ENCODE measurements at places on chromosomes 6 and 20.
A peak's percentile ranks its signal among the peaks of the same experiment; 100 is the strongest.

DNA sequence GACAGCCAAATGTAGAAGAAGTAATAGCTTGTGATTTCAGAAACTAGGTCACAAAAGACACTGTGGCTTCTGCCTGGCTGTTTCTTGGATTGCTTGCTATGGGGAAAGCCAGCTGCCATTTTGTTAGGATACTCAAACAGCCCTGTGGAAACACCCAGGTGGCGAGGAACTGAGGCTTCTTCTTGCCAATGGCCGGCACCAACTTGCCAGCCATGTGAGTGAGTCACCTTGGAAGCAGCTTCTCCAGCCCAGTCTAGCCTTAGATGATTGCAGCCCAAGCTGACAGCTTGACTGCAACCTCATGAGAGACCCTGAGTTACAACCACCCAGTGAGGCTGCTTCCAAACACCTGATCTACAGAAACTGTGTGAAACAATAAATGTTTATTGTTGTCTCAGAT, 11.9 kb upstream of the KIAA1755 start:
- DNase-seq, result no peak

DNA sequence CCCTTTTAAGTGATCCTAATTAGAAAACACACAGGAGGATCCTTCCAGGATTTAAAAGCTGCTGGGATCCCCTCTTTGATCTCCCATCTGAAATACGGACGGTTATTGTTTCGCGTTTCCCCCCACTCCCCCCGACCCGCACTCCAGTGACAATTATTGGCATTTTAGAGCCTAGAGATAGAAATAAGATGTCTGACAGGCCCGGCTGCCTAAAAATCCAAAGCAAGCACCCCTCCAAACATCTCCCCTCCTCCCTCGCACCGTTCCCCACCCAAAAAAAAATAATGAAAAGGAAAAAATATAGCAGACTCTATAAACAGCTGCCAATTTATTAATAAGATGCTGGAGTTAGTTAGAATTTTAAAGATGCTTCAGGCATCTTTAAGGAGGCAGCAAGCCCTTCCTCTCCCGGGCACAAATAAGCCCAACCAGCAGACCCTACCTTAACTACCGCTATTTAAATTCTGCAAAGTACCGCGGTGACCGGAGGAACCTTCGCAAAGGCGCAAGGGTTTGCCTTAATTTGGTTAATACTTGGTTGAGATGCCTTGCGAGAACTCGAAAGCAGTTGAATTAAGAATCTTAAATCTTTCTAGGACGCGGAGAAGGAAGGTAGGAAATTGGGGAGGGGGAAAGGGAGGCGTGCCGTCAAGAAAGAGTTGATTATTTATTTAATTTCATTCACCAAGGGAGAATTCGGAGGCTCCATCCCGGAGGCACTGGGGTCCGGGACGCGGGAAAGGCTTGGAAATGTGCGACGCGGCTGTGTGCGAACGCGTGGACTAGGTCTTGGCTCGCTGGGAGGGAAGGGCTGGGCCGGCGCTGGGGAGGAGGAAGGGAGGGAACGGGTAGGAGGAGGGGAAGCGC, 1.5 kb upstream of the ISM1 start:
- no peak for DNase-seq

- DNase-seq, result no peak
These were observed 149.0 kb upstream of the SGK1 start for GRCh38 chr6:134466771-134467525.

GRCh38 chr20:50116368-50116999, 3.5 kb upstream of the UBE2V1 start:
- DNase-seq, result no peak

GRCh38 chr6:81889377-81890053, 137.0 kb upstream of the TENT5A start:
- no peak for DNase-seq

DNA sequence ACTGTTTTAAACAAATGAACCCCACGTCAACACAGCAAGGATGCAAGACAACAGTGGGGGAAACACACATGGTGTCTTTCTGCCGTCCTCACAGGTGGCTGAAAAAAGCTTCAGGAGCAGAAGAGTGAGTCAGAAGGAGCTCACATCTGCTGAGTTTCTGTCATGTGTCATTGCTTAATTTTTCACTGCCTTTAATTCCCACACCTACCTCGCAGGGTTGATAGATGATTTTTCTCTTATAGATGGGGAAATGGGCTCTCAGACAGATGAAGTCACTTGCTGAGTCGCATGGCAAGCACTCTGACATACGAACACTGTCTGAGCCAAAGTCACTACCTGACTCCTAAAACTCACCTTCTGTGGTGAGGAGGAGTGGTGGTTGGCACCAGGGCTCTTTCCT, 28.3 kb upstream of the CARMIL1 start:
- no peak for DNase-seq

DNA sequence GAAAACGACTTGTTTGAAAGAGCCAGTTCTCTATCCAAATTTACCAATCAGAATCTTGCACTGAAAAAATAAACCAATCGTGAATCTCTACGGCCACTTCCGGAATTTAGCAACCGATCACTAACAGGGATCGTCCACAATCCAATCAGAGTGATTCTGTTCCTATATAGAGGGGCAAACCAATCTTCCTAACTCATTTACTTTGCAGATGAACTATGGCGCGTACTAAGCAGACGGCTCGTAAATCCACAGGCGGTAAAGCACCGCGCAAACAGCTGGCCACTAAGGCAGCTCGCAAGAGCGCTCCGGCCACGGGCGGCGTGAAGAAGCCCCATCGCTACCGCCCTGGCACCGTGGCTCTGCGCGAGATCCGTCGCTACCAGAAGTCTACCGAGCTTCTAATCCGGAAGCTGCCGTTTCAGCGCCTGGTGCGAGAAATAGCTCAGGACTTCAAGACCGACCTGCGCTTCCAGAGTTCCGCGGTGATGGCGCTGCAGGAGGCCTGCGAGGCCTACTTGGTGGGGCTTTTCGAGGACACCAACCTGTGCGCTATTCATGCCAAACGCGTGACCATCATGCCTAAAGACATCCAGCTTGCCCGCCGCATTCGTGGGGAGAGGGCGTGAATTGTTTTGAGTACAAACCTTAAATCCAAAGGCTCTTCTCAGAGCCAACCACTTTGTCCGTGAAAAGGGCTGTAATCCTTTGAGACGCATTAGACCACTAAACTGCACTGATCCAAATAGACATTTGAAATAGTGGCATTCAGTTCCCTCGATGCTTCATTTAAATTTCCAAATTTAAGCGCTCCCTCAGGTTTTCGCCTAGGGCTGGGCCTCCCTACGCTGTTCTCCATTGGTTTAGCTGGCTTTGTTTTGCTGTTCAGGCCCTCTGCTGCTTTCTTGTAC, 138.0 kb downstream of the HFE start:
- DNase-seq, result no peak

DNA sequence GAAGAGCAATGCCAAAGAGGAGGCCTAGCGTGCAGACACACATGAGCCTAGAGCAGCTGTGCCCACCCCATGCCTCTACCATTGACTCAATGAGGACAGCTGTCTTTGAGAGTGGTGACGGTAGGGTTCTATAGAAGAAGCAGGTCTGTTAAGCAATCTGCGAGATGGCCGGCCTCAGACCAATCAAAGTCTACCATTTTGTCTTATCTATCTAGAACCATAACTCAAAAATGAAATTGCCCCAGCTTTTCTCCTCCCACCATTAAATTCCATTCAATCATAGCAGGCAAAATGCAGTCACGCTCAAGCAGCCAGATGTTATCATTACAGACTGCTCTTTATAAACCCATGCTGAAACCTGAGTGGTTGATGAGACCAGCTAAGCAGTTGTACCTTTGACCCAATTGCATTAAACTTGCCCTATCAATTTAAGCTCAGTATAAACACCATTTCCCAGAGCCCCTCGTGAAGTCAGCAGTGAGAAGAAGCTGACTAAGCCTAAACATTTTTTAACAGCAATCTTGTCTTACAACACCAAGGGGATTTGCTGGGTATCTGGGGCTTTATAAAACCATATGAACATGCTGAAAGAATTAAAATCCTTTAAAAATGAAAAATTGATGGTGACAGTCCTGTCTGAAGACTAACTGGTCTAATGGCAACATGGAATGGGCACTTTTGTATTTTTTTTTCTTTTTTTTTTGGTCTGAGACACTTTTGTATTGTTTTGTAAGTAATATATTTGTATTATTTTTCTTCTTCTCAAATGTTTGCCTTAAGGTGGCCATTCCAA, 57.5 kb downstream of the FOXC1 start:
- no peak for DNase-seq

- DNase-seq, result no peak
These were observed 178.5 kb downstream of the TRDN start for GRCh38 chr6:123458218-123458617.

DNA sequence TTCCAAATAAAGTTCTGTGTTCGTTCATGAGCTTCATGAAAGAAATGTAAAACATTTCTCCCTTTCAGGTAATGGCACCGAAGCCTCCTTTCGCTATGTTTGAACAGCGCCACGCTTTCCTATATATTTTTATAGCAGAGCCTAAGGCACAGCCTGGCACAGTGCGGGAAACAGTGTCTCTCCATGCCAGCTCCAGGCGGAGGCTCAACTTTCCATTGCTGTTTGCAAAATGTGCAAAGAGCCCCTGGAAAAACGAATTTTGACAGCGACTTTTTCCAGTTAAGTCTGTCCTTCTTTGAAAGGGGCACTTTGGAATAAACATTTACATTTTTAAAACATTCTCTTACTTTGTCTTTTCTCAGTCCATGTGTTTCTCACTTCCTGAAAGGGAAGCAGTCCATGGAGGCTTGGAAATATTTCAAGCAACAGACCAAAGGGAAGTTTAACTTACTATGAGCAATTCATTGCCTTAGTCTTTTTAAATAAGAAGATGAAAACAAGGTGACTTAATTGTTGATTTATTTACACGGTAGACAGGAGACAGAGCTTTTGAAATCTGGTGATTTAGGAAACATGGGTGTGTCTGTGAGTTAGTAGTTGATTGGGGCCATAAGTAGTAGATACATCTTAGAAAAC, 769 bp downstream of the CCN6 start:
- no peak for DNase-seq

- DNase-seq, result no peak
These were observed 4.2 kb upstream of the SERPINB1 start for GRCh38 chr6:2845880-2846208.

DNA sequence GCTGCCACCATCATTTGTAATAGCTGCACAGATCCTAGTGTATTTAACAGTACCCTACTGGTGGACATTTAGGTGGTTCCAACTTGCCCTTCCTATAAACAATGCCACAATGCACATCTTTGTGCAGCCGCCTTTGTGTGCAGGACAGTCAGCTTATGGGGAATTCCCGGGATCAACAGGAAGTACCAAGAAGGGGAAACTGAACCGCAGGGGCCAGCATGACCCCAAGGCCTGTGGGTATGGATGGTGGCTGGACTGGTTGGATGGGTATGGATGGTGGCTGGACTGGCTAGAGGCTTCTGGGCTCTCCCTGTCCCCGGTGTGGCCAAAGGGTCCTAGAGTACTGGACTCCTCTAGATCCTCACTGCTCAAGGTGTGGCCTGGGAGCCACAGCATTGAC, 46.7 kb downstream of the CEBPB start:
- no peak for DNase-seq

GRCh38 chr20:16411361-16411760, 161.9 kb downstream of the KIF16B start:
- no peak for DNase-seq

- DNase-seq, result no peak
These were observed 26.2 kb downstream of the RIPOR2 start for GRCh38 chr6:24909241-24910216.

- no peak for DNase-seq
These were observed at the start of gene DNAH8 for GRCh38 chr6:38715016-38715689. Gene DNAH8, plus strand, starts transcription at chr6:38715311. Its CDS starts 7,499 bp downstream, at chr6:38722810.

GRCh38 chr6:108113557-108114519, 39.3 kb upstream of the OSTM1 start:
- peak; percentile 23 for DNase-seq

GRCh38 chr6:25005010-25005409, 69.2 kb upstream of the RIPOR2 start:
- no peak for DNase-seq

- DNase-seq, result peak; percentile 86
These were observed 44.8 kb downstream of the FGD2 start for GRCh38 chr6:37050045-37050853.

DNA sequence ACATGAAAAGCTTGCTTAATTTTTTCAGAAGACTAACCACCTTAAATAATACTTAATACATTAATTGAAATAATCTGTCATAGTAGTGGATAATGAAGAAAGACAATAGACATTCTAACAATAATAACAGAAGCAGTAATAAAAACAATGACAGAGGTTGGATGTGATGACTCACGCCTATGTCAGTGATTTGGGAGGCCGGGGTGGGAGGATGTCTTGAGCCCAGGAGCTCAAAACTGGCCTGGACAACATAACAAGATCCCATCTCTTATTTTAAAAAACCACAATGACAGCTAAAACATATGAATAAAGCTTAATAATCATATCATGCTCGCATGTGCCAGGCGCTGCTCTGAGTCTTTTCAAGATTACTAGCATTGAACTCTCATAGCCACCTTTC, 105.5 kb downstream of the IPCEF1 start:
- DNase-seq, result no peak

DNA sequence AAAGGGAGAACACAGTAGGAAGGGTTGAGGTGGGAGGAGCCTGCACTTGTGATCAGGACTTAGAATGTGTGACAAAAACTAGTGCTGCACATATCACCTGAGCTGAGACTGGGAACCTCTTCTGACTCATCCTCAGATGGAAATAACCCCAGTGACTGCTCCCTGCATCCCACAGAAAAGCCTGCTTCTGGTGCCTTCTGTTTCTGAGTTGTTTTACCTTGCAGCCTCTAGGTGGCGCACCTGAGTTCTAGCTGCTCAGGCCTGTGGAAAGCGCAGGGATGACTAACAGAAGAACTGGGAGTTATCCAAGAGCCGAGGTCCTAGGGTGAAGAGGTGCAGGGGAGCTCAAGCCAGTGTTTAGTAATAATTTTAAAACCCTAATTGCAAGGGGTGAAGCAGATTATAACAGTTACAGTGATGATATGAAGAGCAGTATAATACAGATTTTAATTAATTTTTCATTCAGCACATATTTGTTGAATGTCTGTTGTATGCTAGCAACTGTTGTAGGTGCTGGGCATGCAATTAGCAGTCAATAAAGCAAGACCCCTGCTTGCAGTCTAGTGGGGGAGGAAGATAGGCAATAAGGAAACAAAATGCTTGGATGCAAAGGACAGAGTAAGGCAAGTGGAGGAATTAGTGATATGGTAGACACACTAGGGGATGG, 302.5 kb downstream of the DHX35 start:
- peak; percentile 40 for DNase-seq

DNA sequence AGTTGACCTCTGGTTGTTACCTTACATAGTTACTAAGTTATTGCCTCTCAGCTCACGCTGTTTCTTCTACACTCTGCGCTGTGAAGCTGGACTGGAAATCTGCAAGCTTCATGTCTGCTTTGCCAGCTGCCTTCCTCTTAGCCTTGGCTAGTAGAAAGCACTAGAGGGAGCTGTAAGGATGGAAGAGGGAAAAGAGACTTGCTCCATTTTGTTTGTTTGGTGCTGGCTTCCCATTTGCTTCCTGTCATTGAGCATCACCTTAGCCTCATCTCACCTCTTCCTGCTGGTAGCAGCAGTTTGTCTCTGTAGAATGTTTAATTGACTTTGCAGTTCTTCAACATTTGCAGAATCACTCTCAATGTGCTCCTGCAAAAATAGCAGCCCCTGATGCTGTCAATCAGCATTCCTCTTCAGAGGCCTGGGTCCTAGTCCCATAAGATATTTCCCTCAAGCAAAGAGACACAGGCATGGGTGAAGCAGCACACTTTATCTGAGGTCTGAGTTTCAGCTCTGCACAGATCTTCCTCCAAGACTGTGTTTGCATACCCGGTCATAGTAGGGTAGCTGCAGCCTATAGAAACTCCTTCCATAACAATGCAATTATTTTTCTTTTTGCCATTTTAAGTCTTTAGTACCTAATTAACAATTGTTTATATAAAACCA, 302.2 kb upstream of the EPHA7 start:
- DNase-seq, result no peak

GRCh38 chr6:81166770-81167169, 585.7 kb downstream of the TENT5A start:
- no peak for DNase-seq

Data from activated CD4-positive, alpha-beta memory T cell treated with anti-CD3 and anti-CD28 coated beads, Interleukin-2, amount 10 ng/mL, durations not matched to agents 7 days and 5 days (primary cell).